CD8-positive, alpha-beta T cell (primary cell): ENCODE measurements at places on chromosomes 4 and X. TPM values are rescaled to one million over a fixed set of nuclear protein-coding genes. Genes with fewer than 3 reads are reported as not detected.

DNA sequence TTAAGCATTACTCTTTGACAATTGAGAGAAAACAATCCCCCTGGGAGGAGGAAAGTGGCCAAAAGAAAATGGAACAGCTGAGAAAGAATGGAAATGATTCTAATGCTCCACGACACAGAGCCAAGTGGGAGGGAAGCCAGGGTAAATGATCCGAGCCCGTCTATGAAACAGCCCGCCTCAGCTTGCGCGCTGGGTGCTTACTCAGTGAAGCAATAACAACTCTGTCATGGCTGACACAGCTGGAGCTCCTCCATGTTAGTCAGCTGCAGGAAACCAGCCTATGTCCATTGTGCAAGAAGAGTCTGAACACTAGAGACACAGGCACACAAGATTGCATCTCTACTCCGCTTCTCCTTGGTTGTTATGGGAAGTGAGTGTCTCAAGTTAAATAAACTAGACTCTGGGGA lies 19.3 kb downstream of the NOA1 start:
- DNase-seq = no peak

DNA sequence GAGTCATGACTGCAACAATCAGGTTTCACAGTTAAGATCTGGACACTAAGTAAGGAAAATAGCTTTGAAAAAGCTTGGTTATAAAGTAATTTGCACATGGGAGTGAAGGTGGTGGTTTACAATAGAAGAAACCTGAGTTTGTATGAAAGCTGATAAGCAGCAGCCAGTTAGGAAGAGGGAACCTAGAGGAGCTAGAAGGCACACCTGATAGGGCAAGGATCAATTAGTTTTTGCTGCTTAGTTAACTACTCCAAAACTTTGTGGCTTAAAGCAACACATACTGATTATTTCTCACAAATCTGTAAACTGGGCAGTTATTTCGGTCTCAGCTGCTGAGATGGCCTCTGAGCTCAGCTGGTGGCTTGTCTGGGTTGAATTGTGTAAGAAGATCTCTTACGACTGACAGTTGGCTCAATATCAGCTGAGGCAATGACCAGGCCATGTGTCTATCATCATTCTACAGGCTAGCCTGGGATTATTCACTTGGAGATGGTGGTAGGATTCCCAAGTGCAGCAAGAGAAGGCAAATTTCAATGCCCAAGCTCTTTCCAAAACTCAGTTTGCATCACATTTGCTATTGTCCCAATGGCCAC lies 255.0 kb upstream of the PITX2 start:
- DNase-seq = no peak

- no peak for DNase-seq
Observed at GRCh38 chrX:138775517-138775916, 64.0 kb upstream of the FGF13 start.

GRCh38 chr4:40515398-40516293 lies 114.0 kb downstream of the RBM47 start:
- no peak for DNase-seq

- no peak for DNase-seq
Observed at GRCh38 chrX:11437642-11438379, 144.6 kb downstream of the AMELX start.

- no peak for DNase-seq
Observed at GRCh38 chrX:14274691-14275090, 245.0 kb upstream of the GEMIN8 start.

GRCh38 chr4:153221783-153222706 lies 17.8 kb downstream of the TRIM2 start:
- DNase-seq = peak; percentile 45

- no peak for DNase-seq
Observed at GRCh38 chr4:165060938-165061337, 7.3 kb downstream of the TRIM75 start.

The ATP11C gene
- 14.7 TPM for total RNA-seq

The TMEM150C gene
- not detected for total RNA-seq
